ENCODE measurements at places on chromosomes 2 and 18.

GRCh38 chr2:100423631-100424030, 6.2 kb upstream of the CHST10 start:
- DNase-seq, result no peak

GRCh38 chr2:120503793-120504571, 158.0 kb downstream of the INHBB start:
- no peak for DNase-seq

DNA sequence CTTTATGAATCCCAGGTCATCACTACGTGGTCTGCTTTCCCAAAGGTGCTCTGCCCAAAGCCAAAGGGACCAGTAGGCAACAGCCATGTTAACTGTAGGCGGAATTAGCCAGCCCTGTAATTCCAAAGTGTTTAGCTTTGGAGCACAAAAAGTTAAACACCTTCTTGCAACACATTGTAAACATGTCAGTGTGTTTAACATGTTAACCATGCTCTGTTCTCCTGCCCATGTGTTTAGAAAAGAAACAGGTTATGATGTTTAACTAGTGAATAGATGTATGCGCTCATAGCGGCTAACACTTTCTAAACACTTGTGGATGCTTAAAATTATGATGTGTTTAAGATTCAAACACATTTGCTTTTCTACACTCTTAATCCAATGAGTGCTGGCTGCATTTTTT, 292.4 kb downstream of the SRBD1 start:
- DNase-seq, result no peak

GRCh38 chr2:2586068-2586776, 255.1 kb upstream of the MYT1L start:
- DNase-seq, result no peak

GRCh38 chr2:147025646-147026585, 818.9 kb upstream of the ACVR2A start:
- no peak for DNase-seq

DNA sequence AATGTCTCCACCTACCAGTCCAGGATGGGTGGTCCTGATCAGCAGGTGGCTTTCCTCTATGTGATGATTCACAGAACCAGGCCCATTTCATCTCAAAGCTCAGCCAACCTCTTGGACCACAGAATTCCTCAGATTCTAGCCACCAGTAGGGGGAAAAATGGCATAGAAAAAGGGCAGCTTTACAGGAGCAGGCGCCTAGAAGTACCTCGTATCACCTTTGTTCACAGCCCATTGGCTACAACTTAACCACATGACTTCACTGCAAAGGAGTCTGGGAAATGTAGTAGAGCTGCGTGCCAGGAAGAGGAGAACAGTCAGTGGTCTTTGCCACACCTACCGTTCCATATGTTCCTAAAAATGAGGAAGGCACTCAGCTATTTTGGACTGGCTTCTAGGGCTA, 62.8 kb upstream of the DTNA start:
- no peak for DNase-seq

DNA sequence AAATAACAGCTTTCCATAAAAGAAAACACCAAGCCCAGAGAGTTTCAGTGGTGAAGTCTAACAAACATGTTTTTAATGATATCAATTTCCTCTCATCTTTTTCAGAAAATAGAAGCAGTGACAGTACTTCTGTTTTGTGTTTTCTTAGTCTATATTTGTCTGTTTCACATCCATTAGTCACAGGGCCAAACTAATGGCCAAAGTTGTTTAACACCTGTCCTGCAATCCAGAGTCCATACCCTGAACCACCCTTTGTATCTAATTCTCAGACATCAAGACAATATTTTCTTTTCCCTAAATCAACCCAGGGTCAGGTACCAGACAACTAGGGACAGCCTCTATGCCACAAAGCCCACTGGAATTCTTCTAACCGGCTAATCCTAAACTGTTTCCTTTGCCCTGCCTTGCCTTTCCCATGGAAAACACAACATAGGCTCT, 25.9 kb downstream of the TMSB10 start:
- no peak for DNase-seq

DNA sequence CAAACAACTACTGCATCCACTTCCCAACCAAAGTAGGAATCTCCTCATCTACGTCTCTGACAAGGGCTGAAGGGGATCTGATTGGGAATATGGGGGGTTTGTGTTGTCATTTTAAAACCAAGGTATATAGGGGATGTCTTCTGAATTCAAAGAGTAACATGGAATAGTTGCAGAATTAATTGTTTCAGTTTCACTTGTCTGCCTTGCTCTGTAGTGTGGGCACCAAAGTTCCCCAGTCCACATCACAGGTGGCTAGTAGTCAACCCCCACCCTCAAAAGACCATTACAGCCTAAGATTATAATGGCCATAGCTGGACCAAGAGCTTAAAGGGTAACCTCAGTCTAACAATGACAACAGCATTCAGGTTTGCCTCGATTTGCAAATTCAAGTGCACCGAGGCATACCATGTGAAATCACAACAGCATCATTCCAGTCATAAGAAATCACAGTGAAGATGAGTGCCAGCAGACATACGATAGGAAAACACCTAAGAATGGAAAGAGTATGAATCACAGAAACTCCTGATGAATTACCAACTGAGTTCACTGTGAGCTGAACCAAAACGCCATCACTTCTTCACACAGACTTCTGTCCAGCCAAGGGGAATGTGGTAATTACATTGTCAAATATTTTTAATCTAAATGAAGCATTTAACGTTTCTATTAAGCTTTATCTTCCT, 52.4 kb downstream of the MYO5B start:
- DNase-seq, result no peak

- DNase-seq, result no peak
Observed at GRCh38 chr2:108943751-108944150, 45.3 kb downstream of the EDAR start.

DNA sequence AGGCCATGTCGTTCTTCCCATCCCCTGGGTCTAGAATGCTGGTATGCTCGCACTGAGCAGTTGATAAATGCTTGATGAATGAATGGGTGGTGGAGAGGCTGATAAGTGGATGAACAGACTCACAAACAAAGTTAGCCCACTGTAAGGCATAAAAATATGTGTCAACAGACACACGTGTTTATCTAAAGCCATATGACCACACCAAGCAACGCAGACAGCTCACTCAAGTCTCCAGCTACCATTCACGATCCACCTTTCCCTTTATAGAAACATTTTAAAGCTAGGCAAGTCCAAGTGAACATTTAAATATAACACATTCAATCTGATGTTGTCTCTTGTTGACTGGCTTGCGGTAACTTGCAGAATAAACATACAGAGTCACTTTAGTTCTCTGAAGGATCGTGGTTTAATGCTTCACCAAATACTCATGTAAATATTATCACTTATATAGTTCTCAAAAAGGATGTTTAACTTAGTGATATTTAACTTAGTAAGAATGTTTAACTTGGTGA, 105.5 kb downstream of the NOL10 start:
- DNase-seq, result no peak

DNA sequence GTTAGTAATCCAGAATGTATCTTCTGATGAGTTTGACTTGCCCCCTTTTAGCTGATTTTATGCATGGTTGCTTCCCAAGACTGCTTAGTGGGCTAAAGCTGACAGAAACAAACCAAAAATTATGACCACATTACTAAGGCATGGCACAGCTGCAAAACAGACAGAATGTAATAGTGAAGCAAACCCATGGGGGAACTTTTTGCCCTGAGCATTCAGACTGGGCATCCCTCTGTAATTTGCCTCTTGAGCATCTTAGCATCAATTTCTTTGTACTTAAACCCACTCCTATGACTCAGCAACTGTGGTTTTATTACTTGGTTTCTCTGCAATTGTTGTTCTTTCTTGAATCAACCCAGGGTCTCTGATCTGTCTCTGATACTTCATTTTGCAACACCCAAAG, 487.3 kb upstream of the DCC start:
- DNase-seq, result no peak

DNA sequence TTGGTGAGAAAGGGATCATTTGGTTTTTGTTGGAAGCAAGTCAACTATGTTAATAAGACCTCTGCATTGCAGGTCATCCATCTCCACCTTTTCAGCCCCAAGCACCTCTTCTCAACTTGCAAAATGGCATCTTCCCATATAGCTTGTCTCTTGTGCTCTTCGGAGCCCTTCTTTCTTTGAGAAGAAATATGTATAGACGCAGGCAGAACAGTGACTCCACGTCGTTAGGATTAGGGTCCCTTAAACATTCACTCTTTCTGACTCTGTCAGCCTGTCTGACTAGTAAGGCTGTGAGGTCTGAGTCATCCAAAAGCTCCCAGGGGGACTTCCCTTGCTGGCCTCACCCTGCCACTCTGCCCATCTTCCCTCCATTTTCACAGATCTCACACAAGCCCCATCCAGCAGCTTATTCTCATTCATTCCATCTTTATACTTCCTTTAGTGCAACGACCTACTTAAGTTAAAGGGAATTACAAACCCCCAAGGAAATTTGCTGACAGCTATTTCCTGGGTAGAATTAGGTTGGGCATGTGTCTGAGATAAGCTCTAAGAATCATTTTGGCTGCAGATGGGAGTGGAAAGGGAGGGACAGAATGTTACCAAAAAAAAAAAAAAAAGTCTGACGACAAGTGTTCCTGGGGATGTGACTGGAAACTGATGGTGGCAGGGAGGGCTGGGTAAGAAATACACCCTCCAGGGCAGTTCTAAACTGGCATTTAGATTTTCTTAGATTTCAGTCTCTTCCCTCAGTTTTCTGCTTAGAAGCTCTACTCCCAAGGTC, 37.7 kb upstream of the MEX3C start:
- DNase-seq, result no peak

DNA sequence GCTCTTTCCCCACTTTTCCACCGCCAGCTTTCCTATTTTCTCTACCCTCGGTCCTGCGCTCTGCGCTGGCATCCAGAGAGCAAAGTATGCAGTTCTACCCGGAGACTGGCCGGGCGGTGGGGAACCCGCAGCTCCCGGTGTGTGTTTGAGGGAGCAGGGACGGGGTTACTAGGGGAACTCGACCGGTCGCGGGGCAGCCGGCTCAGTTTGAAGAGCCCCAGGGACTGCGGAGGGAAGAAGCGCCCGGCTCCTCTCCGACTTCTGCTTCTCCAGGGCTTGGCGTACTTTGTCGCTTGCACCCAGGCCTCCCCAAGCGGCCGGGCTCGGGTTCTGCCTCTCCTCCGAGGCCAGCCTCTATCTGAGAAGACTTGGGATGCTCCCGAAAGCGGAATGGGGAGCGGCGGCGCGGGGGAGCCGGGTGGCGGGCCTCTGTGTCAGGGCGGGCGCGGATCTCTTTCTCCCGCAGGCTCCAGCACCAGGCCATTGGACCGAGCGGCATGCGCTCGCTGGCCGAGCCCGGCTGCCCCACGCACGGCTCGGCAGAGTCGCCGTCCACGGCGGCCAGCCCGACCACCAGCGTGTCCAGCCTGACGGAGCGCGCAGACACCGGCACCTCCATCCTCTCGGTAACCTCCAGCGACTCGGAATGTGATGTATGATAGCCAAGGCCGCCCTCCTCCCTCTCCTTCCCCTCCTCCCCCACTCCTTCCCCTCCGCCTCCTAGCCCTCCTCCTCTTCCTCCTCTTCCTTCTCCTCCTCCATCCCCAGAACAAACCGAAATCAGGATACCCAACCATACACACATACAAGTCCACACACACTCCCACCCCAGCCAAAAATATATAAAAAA, 2.8 kb downstream of the SIX3 start:
- no peak for DNase-seq

GRCh38 chr2:233556881-233557736, 9.5 kb downstream of the USP40 start:
- no peak for DNase-seq

GRCh38 chr18:10953672-10954071, 195.7 kb downstream of the PIEZO2 start:
- no peak for DNase-seq

DNA sequence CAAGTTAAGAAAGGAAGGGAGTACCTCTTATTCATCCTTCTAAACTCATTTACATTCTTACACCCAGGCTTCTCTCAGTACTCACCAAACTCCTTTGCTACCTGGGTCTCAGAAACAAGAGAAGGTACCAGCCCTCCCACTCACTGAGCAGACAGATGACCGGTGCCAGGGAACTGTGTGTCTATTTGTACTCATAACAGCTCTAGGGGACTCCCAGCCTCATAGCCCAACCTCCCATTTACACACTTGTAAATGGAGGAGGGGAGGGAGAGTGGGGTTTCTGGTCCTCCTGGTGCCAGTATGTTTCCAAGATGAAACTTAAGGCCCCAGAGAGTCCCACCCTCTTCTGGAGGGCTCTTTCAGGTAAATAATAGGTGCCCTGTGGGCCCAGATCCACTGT, 42.8 kb upstream of the SIGLEC15 start:
- DNase-seq, result no peak

- DNase-seq, result no peak
Observed at GRCh38 chr2:37794717-37795116, 123.3 kb upstream of the CDC42EP3 start.

DNA sequence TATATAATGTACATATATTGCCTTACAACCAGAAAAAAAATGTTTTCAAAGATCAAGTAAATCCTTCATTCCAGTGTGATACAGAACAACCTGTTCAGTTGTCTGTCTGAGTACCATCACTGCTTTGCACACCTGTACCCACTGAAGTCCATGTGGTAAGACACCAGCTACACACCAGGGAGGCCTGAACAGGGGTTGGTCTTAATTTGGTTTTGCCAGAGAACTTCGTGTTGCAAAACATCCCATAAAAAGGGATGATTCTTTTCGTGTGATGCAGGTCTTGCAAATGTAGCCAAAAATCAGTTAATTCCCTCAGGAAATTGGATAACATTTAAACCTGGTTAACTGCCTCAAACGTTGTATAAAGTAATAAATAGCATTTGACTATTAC, 73.7 kb upstream of the SLC1A4 start:
- no peak for DNase-seq

- peak; percentile 30 for DNase-seq
Observed at GRCh38 chr2:212135739-212136138, 402.9 kb downstream of the ERBB4 start.

GRCh38 chr2:30661173-30662107, 145.8 kb downstream of the CAPN13 start:
- DNase-seq, result no peak

DNA sequence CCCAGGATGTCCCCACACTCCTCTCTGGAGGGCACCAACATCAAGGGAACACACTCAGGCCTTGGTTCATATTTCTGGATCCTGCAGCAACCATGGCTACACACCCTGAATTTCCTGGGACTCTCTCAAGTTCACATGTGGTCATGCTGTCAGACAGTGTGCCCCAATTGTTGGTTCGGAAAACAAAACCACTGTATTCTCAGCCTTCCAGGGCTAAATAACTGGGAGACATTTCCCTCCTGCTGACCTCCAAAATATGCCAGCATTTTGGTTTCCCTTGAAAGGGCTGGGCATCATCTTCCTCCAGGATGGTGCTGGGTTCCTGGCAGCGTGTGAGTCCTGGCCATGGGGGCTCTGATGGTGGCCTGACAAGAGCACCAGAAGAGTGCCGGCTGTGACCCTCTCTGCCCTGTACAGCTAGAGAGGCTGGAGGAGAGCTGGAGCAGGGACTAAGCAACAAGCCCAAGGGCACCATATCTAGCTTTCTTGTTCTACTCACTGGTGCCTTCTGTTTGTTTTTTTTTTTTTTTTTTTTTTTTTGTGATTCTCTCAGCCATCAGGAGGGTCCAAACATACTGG, 37.5 kb upstream of the WIPF1 start:
- DNase-seq, result no peak

All from NCI-H187 (cell line).